Activated CD4-positive, alpha-beta T cell treated with anti-CD3 and anti-CD28 coated beads, Interleukin-2, amount 10 ng/mL, durations not matched to agents 24 days and 14 days (primary cell): ENCODE measurements at places on chromosomes 5 and 9. TPM values are rescaled to one million over a fixed set of nuclear protein-coding genes. Genes with fewer than 3 reads are reported as not detected.

Gene CNTLN
- 1.6 and 2.3 TPM in 2 replicates for total RNA-seq

Gene TSLP
- total RNA-seq = 0.09 and 0.42 TPM in 2 replicates

Gene SLC6A7
- total RNA-seq = not detected in 2 replicates

Gene FYB1
- total RNA-seq = 84.9 and 93.7 TPM in 2 replicates

Gene TMEM252
- not detected in 2 replicates for total RNA-seq

Gene PBX3
- 26.1 and 27.7 TPM in 2 replicates for total RNA-seq

Gene PCDHA5
- not detected in 2 replicates for total RNA-seq

Gene TAS2R1
- not detected in 2 replicates for total RNA-seq

Gene DDX41
- total RNA-seq = 157 and 172 TPM in 2 replicates

Gene ACOT12
- total RNA-seq = not detected in 2 replicates

Gene BICD2
- total RNA-seq = 25.8 and 26.2 TPM in 2 replicates

GRCh38 chr9:33377089-33377715, 25.2 kb downstream of the AQP7 start:
- no peak for DNase-seq

- DNase-seq = peak; percentile 79
Observed at GRCh38 chr9:94639061-94639998, at the start of gene FBP1. TSS of gene FBP1 (minus strand) at chr9:94639518. CDS start at chr9:94639310, 208 bp downstream.

GRCh38 chr5:10324518-10325370, 17.0 kb upstream of the CMBL start:
- no peak for DNase-seq

- no peak for DNase-seq
Observed at GRCh38 chr9:94576131-94576530, 17.5 kb downstream of the FBP2 start.

- no peak for DNase-seq
Observed at GRCh38 chr5:179755022-179755421, 22.4 kb downstream of the MAML1 start.

- no peak for DNase-seq
Observed at GRCh38 chr5:72372923-72373322, 52.8 kb downstream of the PTCD2 start.

DNA sequence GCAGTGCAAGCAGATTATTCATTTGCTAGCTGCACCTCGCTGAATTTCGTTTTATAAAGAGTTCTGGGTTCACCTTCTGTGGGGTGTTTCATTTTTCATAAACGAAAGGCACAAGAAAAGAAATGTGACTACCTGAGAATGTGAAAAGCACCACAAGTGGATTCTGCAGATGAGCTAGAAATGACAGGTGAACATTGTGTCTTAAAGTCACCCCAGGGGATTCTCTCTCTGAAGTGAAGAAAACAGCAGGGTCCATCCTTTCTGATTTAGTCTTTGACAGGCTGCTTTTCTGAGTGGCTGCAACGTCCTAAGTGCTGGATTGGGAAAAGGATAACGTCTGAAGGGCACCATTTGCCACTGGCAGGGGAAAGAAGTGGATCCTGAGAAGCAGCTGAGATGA, 469.3 kb downstream of the SPATA31D1 start:
- no peak for DNase-seq

DNA sequence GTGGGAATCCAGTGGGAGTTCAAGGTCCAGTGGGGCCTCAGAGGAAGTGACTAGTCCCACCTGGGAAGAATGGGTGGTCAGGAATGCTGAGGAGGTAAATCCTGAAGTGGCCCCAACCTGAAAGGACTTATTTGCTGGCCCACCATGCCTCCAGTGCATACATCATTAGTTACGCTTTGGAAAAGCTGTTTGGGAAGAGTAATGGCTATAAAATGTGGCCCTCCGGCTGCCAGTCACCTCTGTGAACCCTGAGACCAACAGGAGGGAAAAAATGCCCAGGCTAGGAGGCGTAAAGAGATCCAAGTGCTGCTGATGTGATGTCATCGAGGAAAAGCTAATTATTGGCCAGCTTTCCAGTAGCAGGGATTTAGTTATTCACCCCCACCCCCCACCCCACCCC, 2.7 kb upstream of the SLC26A2 start:
- no peak for DNase-seq

GRCh38 chr5:76180814-76181805, 97.9 kb downstream of the SV2C start:
- peak; percentile 67 for DNase-seq

- no peak for DNase-seq
Observed at GRCh38 chr9:35827486-35827885, 1.0 kb downstream of the FAM221B start.

DNA sequence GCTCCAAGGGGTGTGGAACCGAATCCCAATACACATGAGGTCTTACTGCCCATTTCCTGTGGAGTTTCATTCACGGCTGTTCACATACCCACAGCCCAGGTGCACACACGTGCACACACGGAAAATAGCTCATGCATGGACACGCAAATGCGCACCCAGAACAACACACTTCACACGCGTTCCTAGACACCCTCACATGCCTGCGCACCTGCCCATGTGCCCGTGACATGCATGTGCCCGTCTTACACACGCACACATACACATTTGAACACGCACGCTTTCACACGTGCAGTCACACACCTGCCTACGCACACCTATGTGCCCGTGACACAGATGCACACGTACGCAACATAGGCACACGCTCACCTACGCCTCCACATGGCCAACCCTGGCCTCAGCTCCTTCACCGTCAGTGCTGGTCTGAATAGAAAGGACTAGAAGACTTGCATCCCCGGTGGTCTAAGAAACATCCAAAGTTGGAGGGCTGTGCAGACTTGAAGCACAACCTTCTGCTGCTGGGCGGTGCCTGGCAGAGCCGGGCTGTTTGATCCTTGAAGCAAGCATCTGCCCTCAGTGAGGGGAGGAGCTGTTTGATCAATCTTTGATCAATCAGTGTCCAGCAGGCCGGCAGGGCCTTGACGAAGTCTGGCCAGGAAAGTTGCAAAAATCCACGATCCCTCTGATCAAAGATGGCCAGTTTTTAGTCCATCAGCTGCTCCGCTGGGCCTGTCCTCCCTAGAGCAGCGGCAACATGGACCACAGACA, 164.7 kb downstream of the OLFM1 start:
- no peak for DNase-seq

GRCh38 chr9:84677080-84677479, 7.6 kb downstream of the NTRK2 start:
- DNase-seq = no peak

GRCh38 chr9:35940458-35941407, 17.2 kb downstream of the OR2S2 start:
- peak; percentile 81 for DNase-seq

GRCh38 chr5:16929831-16930230, 6.3 kb downstream of the MYO10 start:
- DNase-seq = no peak

DNA sequence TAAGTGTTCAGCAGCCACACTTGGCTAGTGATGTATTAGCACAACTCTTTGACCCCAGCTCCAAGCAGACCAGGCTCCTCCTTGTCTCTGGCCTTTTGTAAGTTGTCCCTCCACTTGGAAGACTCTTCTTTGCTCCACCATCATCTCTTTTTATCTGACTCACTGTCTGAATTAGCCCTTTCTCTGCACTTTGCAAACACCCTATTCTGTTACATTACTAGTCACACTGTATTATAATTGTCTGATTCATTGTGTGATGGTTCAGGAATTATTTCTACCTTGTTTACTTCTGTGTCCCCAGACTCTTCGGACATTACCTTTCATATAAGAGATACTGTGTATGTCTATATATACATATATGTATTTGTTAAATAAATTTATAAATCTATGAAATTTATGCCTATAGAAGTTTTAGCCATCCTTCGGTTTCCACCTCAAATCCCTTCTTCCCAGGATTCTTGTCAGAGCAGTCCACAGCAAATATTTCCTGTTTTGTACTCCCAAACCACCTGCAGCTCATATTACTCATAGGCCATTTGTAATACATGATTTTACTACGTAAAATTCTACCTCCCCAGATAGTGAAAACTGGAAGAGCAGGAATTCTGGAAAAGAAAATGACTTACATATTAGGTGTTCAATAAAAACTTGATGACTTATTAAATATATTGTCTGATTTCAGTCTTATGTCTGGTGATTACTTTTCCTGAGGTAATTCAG, 69.0 kb downstream of the MTAP start:
- no peak for DNase-seq
